Amniotic epithelial cell (primary cell): ENCODE measurements at places on chromosomes 3 and 15.

DNA sequence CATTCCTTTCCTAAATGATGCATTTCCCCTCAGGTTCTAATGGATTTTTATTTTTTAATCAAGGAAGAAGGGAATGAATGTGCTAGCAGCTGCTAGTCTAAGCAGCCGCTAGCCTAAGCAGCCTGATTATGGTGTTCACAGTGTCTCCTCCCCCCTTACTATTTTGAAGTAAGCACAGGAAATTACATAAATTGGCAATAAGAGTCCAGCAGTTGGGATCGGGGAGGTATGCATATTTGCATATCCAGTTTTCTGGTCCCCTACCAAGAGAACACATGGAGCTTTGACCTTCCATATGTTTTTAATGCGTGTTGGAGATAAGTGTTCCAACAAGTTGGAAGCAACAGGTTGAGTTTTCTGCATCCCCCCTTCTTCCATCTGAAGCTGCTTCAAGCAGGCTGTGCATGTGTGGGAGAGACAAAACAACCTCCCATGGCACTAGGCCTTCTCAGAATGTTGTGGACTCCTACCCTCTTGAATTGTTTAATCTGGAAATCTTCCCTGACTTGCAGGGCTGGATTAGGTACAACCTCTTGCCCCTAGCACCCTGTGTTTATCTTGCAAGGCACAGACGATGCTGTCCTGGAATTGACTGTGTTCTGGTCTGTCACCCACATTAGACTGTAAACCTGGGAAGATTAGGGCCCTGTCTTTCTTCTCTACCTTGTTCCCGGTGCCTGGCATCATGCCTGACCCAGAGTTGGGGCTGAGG, 124.8 kb upstream of the LRIG1 start:
- no peak for DNase-seq

- no peak for DNase-seq
Measured at GRCh38 chr3:100682854-100683760, 26.2 kb upstream of the TFG start.

DNA sequence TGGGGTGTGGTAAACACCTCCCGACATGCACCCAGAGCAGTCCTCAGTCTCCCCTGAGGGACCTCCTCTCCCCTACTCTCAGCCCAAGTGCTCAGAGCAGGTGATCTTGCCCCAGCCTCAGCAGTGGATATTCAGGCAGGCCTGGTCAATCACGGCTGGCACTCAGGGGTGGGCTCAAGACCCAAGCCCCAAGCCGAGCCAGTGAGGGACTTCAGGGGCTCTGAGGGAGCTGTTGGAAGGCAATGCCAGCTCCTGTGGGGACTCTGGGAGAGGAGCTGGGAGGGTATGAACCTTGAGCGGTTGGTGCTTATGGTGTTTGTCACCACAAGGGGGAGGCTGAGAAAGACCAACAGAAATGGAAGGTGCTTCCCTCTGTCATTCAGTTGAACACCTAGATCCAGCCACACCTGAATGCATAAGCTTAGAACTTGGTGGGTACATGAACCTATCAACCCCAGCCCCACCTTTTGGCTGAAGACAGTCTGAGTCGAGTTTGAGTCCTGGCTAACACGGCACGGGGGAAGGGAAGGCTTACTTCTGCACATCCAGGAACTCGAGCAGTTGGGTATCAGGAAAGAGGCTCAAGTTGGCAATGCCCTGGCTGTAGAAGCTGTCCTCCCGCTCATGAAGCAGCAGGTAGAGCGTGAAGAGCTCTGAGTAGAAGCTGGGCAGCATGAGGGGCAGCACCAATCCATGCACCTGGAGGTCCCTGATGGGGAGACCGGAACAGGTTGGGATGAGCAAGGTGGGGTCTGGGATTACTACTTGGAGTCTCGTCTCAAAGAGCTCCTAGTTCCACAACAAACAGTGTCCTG, 19.2 kb downstream of the ALS2CL start:
- DNase-seq = no peak

DNA sequence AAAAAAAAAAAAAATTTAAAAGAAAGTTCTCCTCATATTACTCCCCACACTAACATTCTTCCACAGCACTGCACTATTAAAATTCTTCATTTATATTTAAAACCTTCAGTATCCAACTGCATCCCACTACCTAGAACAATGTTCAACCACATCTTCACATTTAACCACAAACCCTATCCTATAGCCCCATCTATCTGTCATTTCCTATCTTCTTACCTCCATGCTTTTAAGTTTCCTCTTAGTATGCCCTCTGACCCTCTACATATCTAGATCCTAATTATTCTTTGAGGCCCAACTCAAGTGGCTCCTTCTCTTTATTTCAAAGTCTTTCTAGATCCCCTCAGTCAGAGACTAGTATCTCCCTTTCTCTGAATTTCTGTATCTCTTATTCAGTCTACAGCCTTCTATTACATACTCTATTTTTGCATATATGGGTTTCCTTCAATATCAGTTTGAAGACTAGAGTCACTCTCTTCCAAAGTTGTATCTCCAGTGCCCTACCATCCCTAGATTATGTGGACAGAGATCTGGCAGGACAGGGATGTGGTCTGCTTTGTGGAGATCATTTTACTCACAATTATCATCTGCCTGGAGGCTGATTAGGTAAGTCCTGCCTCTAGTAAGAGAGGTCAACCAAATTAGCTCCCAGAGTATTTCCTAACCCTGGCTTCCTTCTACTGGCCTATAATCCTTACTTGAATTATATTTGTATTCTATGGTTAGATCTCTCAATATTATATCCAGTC, 1.4 kb downstream of the CIAO2A start:
- DNase-seq = no peak

GRCh38 chr3:13543253-13543652, 5.7 kb upstream of the FBLN2 start:
- peak; percentile 94 for DNase-seq
